Globus pallidus (tissue), 1 donor: ENCODE measurements at places on chromosomes 5 and 9.

- no peak for DNase-seq
Measured at GRCh38 chr9:85742597-85742936, 813 bp upstream of the AGTPBP1 start.

GRCh38 chr5:7667216-7667767, 183.6 kb downstream of the CFAP90 start:
- DNase-seq, result no peak

DNA sequence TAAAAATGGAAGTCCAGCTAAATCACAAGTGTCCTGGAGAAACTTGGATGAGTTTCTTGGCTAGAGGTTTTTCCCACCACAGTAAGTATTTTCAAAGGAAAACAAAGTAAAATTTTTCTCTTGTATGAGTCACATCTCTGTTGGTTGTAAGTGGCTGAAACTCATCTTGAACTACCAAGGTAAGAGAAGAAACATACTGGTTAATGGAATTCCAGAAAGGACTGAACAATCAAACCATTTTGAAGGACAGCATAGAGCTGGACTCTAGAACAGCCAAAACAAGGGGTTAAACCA, 102.8 kb upstream of the CDKN2B start:
- no peak for DNase-seq

- no peak for DNase-seq
Measured at GRCh38 chr5:74660140-74660539, 19.6 kb upstream of the ENC1 start.

- DNase-seq, result no peak
Measured at GRCh38 chr5:177444106-177445051, 2.2 kb upstream of the PRR7 start.

- DNase-seq, result no peak
Measured at GRCh38 chr9:81416476-81417298, 272.7 kb downstream of the TLE1 start.

DNA sequence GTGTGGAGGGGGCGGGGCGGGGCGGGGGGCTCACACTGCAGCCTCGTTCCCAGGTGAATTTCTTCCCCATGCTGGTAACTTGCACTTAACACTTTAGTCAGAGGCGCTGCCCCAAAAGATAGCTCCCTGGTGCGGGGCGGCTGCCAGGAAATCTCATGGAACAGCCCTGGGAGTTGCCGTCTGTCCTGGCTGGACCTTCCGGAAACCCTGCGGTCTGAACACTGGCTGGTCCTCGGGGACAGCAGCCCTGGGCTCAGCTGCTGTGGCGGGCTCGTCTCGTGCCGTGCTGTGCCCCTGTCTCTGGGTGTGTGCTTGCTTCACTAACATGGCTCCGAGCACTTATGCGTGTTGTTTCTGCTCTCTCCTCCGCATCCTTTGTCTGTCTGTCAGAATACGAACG, 25.8 kb downstream of the PTGES2 start:
- DNase-seq, result no peak

DNA sequence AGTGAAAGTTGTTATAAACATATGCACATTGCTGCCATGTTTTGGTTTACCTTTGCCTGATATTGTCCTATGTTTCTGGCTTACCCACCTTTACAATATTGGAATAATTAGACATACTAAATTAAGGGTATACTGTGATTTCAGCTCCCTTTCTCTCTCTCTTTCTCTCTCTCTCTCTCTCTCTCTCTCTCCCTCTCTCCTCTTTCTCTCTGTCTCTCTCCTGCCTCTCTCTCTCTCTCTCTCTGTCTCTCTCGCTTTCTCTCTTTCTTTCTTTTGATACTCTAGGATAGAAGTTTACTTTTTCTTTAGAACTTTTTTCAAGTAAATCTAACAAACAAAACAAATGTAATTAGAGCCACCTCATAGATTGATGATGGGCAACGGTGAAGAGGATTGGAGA, 239.6 kb downstream of the TMEM161B start:
- no peak for DNase-seq

- DNase-seq, result peak; percentile 70
Measured at GRCh38 chr5:78511121-78511906, 137.3 kb downstream of the LHFPL2 start.

DNA sequence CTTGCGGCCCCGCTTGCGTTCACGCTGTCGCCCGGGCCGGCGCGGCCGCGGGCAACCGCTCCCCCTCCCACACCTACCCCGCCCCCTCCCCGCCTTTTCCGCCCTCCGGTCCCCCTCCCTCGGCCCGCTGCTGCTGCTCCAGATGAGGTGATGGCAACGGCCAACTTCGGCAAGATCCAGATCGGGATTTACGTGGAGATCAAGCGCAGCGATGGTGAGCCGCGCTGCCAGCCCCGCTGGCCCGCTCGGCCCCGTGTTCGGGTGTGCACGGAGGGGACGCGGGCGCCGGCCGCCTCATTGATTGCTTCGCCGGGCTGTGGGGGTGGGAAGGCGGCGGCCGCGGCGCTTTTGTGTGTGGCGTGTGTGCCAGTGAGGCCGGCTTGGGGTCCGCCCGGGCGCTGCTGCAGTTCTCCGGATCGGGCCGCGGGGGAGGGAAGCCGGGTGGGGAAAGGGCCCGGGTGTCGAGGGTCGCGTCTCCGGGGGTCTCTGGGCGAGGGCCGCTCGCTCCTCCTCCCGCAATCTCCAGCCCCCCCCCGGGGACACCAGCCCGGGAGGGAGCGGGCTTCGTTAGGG, 403 bp downstream of the KIF2A start:
- DNase-seq, result no peak

- no peak for DNase-seq
Measured at GRCh38 chr5:39742916-39743315, 318.1 kb upstream of the DAB2 start.

DNA sequence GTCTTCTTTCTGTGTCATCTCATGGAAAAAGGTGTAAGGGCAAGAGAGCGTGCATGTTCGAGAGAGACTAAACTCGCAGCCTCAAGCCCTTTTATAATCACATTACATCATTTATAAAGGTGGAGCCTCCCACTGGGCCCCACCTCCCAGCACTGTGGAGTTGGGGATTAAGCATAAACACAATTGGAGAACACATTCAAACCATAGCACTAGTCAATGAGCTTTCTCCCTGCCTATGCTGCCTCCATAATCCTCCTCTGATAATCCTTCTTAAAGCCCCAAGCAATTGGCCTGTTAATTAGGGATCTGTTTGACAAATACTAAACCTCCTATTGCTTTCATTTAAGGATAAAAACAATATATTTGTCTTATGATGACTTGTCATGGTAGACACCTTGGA, 99.6 kb downstream of the NMUR2 start:
- no peak for DNase-seq

DNA sequence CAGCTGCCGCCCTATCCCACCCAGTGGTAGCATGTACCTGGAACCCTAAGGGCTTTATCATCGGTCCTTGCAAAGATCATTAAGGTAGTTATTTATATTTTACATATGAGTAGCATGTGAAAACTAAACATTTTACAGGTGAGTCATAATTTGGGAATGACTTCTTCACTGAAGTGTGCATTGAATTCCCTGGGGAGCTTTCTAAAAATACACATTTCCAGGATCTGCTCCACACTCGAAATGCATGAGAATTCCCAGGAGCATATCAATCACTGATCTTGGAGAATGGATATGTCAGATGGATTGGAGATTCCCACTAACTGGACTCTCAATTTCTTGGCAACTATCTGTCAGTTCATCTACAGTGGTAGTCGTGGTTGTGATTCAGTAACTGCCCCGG, 717.5 kb downstream of the IRX1 start:
- no peak for DNase-seq

GRCh38 chr9:92486371-92486770, 4.1 kb upstream of the ASPN start:
- DNase-seq, result no peak

GRCh38 chr9:5834214-5834613, 1.3 kb upstream of the ERMP1 start:
- DNase-seq, result no peak

- peak; percentile 15 for DNase-seq
Measured at GRCh38 chr9:98255061-98255577, 330 bp downstream of the TBC1D2 start.

GRCh38 chr5:141846031-141846430, 32.2 kb downstream of the PCDH1 start:
- peak; percentile 85 for DNase-seq

DNA sequence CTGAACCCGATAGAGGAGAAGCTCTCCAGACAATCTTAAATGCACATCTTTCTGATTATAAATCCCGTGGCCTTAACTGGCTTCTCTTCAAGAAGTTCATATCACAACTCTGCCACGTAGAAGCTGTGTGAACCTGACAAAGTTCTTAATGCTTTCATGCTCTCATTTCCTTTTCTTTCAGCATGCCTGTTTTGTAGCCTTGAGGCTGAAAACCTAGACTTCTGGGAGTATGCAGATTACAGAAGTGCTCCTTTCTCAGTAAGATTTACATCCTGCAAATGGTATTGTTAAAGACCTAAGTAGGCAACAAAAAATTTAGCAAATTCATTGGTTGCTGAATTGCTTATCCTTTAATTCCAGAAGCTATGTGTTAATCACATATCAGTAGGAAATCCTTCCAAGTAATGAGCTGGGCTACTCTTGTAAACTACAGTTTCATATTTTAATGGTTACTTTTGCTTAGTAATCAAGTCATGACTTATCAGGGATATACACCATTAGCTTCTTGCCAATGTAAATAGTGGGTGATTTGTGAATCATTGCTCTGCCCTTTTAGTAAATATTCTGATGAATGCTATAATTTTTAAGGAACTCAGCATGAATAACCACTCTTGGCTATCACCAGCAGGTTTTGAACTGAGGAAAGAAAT, 334.7 kb downstream of the FBXL7 start:
- DNase-seq, result no peak

DNA sequence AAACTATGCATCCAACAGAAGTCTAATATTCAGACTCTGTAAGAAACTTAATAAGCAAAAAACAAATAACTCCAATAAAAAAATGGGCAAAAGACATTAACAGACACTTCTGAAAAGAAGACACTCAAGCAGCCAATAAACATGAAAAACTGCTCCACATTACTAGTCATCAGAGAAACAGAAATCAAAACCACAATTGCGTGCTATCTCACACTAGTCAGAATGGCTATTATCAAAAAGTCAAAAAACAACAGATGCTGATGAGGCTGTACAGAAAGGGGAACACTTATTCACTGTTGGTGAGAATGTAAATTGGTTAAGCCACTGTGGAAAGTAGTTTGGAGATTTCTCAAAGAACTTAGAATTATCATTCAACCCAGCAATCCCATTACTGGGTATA, 101.2 kb upstream of the TRIM32 start:
- DNase-seq, result no peak

- DNase-seq, result no peak
Measured at GRCh38 chr5:107951309-107951708, 280.6 kb upstream of the EFNA5 start.

- no peak for DNase-seq
Measured at GRCh38 chr5:142175461-142176142, 67.0 kb downstream of the NDFIP1 start.

GRCh38 chr5:69134126-69134525, 32.8 kb upstream of the CCNB1 start:
- no peak for DNase-seq

- peak; percentile 69 for DNase-seq
Measured at GRCh38 chr9:129783516-129784361, 19.2 kb upstream of the TOR1B start.
